Naive thymus-derived CD4-positive, alpha-beta T cell (primary cell): ENCODE measurements at places on chromosomes 4 and X.
A peak's percentile ranks its signal among the peaks of the same experiment; 100 is the strongest.

GRCh38 chr4:122632396-122633143, 11.7 kb upstream of the IL21 start:
- no peak for DNase-seq

GRCh38 chr4:41815473-41815872, 66.9 kb upstream of the PHOX2B start:
- no peak for DNase-seq

- DNase-seq = no peak
Observed at GRCh38 chr4:87423317-87424098, 1.1 kb downstream of the NUDT9 start.

- DNase-seq = no peak
Observed at GRCh38 chrX:119507206-119507605, 39.0 kb downstream of the SLC25A5 start.

- no peak for DNase-seq
Observed at GRCh38 chrX:19003756-19004155, 19.8 kb upstream of the PHKA2 start.

DNA sequence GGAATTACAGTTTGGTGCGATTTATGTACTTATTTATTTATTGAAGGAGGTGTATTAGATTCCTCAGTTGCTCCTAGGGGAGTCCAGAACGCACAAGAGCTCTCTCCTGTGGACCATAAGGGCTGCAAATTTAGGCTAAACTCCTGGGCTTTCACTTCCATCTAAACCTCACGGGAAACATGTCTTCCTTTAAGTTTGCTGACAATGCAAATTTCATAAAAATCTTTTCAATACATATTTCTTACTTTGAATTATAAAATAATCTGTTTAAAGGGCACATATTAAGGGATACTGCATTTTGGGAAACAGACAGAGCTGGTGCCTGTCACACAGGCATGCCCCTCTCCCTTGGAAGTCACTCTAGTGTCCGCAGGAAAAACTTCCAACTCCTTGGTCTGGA, 438.0 kb upstream of the CPEB2 start:
- DNase-seq = no peak

DNA sequence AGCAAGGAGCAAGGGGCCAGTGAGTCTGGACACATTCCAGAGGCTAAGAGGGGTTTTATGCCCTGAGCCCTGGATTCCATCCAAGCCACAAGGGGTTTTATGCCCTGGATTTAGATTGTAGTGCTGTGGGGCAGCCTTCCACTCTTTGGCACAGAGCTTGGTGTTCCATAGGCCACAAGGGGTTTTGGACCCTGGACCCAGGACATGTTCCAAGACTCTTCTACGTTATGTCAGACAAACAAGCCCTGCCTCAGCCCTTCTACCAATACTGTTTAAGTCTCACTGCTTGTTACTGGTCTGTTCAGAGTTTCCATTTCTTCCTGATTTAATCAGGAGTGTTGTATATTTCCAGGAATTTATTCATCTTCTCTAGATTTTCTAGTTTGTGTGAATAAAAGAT, 12.8 kb upstream of the SCARB2 start:
- no peak for DNase-seq

DNA sequence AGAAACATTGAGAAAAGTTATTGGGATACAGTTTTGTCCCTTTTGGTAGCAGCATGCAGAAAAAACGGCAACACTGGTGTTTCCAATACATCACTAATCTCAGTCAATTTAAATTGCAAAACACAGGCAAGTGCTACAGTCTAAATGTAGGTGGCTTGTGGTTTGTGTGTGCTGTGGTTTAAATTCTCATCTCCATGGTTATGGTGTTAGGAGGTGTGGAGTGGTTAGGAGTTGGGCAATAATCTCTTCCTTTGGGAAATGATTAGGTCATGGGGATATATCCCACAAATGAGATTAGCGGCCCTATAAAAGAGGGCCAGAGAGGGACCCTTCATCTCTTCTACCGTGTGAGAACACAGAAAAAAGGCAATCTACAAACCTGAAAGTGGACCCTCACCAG, 1344.3 kb downstream of the ADGRL3 start:
- DNase-seq = no peak

GRCh38 chrX:20515841-20516461, 249.2 kb upstream of the RPS6KA3 start:
- DNase-seq = peak; percentile 27

GRCh38 chrX:374596-374995, 12.1 kb downstream of the PPP2R3B start:
- DNase-seq = no peak

- no peak for DNase-seq
Observed at GRCh38 chr4:5477613-5478012, 230.7 kb downstream of the EVC2 start.

- no peak for DNase-seq
Observed at GRCh38 chrX:1741816-1742394, 127.0 kb downstream of the ASMT start.

GRCh38 chr4:36692586-36692985, 411.2 kb downstream of the DTHD1 start:
- DNase-seq = no peak

GRCh38 chr4:110122201-110122600, 76.2 kb downstream of the ELOVL6 start:
- no peak for DNase-seq

- DNase-seq = no peak
Observed at GRCh38 chr4:89558147-89558546, 250.5 kb upstream of the GPRIN3 start.

DNA sequence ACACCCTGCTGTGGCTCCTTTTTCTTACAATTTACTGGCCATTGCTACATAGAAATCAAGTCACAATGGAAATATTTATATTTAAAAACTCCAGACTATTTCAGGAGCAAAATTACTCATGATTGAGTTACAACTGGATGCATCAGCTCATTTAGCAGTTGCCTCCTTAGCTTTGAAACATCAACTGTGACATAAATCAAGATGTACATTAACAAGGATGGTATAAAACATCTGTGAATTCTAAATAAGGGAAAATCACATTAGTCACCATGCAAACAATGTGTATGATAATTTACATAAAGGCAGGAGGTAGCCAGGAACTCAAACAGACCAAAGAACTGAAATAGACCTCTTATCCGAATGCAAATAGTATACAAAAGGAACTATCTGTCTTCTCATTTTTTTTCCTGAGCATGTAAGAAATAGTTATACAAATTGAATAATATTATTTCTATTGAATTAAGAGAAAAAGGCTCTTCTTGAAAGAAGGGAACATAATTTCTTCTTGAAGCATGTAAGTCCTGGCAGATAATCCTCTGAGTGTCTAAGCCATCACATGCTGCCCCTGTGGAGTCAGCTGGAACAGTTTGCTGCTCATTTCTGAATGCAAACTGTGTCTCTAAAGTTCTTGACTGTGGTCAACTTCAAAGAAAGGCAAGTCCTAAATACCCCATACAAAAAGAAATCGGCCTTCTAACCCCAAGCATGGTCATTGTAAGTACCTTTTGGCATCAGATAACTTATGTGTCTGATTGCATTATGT, 151.2 kb downstream of the NAA11 start:
- no peak for DNase-seq

GRCh38 chr4:17515445-17516407, 761 bp downstream of the CLRN2 start:
- no peak for DNase-seq

GRCh38 chr4:178778496-178778895, 1336.3 kb upstream of the AGA start:
- DNase-seq = no peak

DNA sequence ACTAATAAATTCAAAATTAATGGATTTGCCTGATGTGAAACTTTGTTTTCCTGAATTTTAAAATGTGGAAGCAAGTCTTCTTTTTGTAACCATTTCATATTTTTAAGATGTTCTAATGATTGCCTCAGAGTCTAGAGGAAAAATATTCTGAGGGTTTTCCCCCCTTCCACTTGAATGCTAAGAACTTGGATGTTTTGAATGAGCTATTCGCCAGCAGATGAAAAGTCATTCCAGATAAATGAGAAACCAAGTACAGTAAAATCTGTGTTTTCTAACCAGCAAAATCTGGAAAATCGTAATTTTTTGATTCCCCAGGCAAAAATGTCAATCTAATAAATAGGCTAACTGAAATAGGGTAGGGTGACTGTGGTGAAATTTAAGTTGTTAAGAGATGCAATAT, 45.6 kb downstream of the SLIT2 start:
- no peak for DNase-seq

DNA sequence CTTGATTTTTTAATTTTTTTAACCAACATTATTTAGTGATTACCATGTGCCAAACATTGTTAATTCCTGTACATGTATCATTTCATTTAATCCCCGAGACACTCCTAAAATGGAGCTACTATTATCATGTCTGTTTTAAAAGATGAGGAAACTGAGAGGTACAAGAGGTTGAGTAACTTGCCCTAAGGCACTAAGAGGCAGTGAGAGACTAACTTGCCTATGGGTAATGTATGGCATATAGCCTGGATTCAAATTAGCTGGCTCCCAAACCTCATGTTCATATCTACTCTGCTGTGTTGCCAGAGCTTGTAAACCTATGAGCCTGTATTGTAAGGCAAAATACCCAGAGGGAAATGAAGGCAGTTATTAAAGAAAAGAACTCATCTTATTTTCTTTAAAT, 443.6 kb downstream of the IL15 start:
- DNase-seq = no peak

- DNase-seq = no peak
Observed at GRCh38 chrX:102833136-102833535, 103.9 kb upstream of the RAB40AL start.

- no peak for DNase-seq
Observed at GRCh38 chr4:100823066-100823992, 305.5 kb upstream of the EMCN start.

GRCh38 chrX:40773809-40774208, 38.5 kb upstream of the MED14 start:
- DNase-seq = no peak

DNA sequence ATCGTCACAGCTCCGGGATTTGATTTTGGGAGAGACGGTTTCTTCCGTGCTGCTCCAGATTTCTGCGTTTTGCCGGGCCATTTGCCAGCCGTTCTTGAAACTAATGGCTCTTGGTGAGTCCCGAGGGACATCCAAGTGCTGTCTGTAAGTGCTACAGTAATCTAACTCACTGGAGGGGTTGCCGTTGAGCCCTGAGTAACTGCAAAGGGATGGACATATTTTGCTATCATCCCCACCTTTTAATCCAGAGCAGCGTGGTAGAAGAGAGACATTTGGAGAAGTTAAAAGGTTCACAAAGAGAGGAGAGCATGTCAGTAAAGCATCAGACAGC, 88.9 kb upstream of the PDLIM3 start:
- no peak for DNase-seq

DNA sequence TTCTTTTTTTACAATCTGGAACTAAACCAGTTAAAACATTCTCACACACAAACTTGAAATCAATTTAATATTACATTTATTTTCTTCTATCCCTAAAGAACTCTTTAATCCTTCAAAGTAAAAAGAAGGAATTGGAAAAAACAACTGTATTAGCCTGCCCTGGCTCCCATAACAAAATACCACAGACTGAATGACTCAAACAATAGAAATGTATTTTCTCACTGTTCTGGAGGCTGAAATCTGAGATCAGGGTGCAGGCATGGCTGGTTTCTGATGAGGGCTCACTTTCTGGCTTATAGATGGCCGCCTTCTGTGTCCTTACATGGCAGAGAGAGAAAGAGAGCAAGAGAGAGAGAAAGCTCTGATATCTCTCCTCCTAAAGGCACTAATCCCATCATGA, 149.4 kb downstream of the PDGFRA start:
- no peak for DNase-seq

- DNase-seq = no peak
Observed at GRCh38 chr4:38190717-38191178, 230.6 kb downstream of the PTTG2 start.

DNA sequence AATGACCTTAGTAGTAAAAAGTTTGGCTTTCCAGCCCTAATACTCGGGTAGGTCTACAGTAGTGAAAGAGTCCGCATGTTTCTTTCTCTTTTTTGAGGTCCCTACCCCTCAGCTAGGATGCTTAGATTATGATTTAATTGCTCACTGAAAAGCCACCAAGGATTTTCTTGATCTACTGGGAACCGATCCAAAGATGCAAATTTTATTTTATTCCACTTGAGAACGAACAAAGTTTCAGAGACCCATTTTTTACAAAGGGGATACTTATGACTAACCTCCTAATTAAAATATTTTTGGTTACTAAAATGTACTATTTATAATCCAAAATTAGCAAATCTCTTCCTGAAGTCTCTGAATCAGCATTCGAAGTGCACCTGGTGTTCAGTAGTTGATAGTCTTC, 14.3 kb upstream of the PDHA2 start:
- DNase-seq = no peak

DNA sequence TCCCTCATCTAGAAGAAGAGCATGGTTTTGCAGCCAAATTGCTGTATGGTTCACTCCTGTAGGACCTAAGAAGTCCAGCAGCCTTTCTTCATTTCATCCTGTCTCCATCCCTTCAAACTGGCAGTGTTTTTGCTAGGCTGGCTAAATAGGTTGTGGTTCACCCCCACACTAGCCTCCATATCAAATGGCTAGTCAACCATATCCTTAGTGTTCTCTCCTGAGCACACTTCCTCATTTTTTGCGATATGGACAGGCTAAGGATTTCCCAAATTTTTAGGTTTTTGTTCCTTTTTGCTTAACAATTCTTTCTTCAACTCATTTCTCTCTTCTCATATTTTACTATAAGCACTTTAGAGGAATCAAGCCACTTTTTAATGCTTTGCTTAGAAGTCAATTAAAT, 98.8 kb upstream of the NOCT start:
- no peak for DNase-seq

- no peak for DNase-seq
Observed at GRCh38 chr4:7157666-7158065, 34.7 kb upstream of the SORCS2 start.

GRCh38 chr4:54659749-54660535, 2.2 kb downstream of the KIT start:
- no peak for DNase-seq

- DNase-seq = no peak
Observed at GRCh38 chr4:138320831-138321230, 78.7 kb upstream of the SLC7A11 start.

- DNase-seq = no peak
Observed at GRCh38 chrX:105981772-105982485, 56.6 kb downstream of the SERPINA7 start.

- DNase-seq = no peak
Observed at GRCh38 chr4:155891058-155891457, 12.4 kb upstream of the TDO2 start.

DNA sequence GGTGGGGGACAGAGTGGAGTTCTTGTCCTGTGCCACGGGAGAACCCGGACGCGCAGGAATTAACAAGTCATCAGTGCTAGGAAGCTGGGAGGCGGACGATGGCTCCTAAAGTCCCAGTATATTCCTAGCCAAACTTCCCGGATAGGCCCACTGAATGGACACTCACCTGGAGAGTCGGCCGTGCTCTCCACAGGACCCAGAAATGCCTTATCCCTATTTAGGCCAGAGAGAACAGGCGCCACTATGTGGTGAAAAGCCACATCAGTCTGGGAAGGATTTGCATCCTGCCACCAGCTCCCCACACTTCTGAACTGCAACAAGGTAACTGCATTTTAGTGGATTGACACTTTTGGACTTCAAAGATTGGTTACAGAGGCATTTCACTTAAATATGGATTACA, 1.1 kb downstream of the CFAP299 start:
- no peak for DNase-seq
